ENCODE measurements at places on chromosomes 12 and 14. TPM values are rescaled to one million over a fixed set of nuclear protein-coding genes. Genes with fewer than 3 reads are reported as not detected.
A peak's percentile ranks its signal among the peaks of the same experiment; 100 is the strongest.

KRT71 gene
- not detected for total RNA-seq

GRCh38 chr14:46259536-46259935 lies 392.0 kb downstream of the RPL10L start:
- DNase-seq, result no peak

- DNase-seq, result peak; percentile 27
Measured at GRCh38 chr12:120012067-120012621, 23.1 kb downstream of the BICDL1 start.

GRCh38 chr12:129635021-129635685 lies 268.7 kb downstream of the TMEM132D start:
- no peak for DNase-seq

- DNase-seq, result no peak
Measured at GRCh38 chr12:94622475-94622874, 27.9 kb downstream of the TMCC3 start.

ALDH1L2 gene
- total RNA-seq, result 41.2 TPM

GRCh38 chr14:89283327-89284060 lies 133.5 kb downstream of the FOXN3 start:
- DNase-seq, result no peak

MMP19 gene
- 19.7 TPM for total RNA-seq

DNA sequence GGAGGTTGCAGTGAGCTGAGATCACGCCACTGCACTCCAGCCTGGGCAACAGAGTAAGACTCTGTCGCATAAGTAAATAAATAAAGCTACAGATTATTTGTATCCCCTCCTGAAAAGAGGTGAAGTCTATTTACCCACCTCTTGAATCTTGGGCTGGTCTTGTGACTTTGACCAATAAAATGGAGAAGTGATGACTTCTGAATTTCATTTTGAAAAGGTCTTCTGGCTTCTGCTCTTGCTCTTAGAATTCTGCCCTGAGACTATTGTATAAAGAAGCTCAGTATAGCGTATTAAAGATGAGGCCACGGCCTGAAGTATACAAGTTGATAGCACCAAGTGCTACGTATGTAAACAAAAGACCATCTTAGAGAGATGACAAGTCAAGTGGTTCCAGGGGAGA lies 88.3 kb upstream of the AMN1 start:
- no peak for DNase-seq

DBX2 gene
- total RNA-seq, result not detected

GRCh38 chr12:129202109-129202814 lies 349.0 kb downstream of the GLT1D1 start:
- DNase-seq, result no peak

ASIC1 gene
- total RNA-seq, result 1.6 TPM

GRCh38 chr14:41285186-41285748 lies 321.4 kb upstream of the LRFN5 start:
- no peak for DNase-seq

- no peak for DNase-seq
Measured at GRCh38 chr12:69435644-69436043, 34.5 kb upstream of the FRS2 start.

DNA sequence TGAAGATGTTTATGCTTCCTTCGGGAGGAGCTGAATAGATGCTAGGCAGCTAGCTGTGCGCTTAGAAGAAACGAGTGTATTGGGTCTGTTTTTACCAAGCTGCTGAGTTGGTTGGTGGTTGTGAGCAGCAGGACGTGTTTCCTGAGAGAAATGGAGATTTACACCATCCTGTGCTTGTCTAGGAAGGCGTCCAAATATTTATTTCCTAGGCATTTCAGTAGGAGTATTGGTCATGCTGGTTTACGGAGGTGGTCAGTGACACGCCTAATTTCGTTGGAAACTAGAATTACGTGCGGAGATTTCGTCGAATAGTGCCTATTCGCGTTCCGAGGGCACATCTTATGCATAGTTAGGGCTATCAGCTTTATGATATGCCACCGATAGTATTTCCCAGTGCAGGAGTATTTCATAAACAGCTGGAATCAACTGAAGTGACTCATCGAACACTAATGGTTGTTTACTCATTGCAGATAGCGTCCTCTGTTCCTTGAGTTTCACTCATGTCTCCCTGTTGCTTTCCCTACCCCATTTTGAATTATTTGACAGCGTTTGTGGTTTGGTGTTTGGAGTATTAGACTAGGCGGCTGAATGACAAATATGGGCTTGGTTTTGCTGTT lies 780 bp downstream of the TBC1D15 start:
- peak; percentile 71 for DNase-seq

- DNase-seq, result no peak
Measured at GRCh38 chr12:105750096-105750495, 388.7 kb downstream of the NUAK1 start.

NKX2-1 gene
- not detected for total RNA-seq

DNA sequence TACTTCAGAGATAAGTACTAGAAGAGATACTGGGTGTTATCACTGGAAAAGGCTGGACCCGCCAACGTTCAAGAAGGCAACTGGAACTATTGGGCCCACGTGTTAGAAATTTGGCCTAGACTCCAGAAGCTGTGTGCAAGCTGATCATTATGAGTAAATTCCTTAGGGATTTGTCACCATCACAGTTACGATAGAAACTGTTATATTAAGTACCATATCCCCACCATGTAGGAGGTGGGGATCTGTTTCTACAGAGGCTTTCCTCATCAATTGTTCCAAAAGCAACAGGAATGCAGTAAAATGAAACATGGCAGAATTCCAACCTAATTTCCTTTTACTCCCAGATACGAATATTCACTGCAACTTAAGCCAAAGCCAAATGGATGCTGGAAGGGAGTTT lies 170.7 kb downstream of the NOVA1 start:
- DNase-seq, result no peak

GRCh38 chr12:54360717-54361456 lies 3.4 kb downstream of the GPR84 start:
- peak; percentile 56 for DNase-seq

- no peak for DNase-seq
Measured at GRCh38 chr14:78847801-78848200, 677.6 kb downstream of the NRXN3 start.

DNA sequence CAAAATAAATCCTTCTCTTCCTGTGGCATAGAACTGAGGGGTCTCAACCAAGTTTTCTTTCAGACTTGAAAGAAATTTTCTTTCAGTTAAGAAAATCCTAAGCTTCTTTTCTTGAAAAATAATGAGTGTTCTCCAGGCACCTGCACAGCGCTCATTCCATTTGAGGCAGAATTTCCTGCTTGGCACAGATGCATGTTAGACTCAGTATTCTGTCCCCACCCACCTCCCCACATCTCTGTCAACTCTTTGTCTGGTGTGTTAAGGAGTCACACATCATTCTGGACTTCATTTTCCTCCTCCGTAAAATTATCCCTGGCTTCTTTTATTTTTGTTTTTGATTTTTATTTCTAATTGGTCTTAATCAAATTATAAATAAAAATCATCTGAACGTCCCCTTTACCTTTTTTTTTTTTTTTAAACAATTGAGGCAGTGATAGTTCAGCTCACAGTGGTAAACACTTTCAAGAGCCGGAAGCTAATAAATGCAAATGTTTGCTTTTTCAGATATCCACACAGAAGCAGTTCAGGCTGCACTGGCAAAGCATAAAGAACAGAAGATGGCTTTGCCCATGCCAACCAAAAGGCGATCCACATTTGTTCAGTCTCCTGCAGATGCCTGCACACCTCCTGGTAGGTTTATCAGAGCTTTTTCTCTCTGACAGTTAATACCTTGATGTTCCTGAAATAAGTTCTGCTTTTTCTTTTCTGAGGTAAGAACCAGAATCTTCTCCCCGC lies 104.0 kb upstream of the ATF1 start:
- no peak for DNase-seq

DNA sequence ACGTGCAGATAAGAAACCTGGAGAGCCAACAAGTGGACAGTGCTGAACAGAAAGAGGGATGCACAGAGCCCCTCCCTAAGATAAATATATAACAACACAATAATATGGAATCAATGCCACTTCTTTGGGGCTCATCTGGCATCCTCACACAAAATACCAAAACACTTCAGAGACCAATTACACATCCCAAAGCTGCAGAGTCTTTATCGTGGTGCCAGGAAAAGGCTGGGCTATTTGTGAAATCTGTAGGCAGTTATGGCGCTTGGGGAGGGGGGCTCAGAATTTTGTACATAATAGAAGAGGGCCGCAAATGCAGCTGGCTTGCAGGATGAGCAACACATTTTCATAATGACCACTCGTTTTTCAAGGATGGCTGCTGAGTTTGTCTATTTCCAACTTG lies 160.4 kb upstream of the NOS1 start:
- DNase-seq, result no peak

- no peak for DNase-seq
Measured at GRCh38 chr14:100147181-100147631, 12.2 kb downstream of the DEGS2 start.

FAM216A gene
- 26.3 TPM for total RNA-seq

GRCh38 chr14:95817271-95817670 lies 59.4 kb upstream of the TUNAR start:
- DNase-seq, result no peak

DNA sequence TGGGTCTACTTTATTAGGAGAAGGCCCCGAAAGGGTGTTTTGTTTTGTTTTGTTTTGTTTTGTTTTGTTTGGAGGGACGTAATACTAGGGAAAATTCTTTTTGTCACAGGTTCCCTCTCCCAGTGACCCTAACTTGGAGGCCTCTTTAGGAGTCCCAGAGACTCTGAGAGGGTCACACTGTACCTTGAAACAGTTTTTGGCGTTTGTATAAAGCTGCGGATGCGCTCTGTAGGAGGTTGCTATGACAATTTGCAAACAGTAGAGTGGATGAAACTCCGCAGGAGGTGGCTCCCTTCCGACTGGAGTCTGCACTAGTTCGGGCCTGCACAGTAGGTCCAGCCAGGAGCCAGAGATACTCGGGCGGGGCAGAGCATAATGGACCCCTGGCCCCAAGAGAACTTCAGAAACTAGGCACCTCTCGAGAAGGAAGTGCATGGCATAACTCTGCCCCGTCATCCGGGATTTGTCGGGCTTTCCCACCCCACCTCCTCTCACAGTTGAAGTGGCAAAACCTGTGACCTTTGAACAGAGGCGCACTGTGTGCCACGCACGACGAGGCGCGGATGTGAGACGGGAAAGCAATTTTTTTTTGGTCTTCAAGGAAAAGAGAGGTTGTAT lies 1.3 kb upstream of the DYRK2 start:
- no peak for DNase-seq

ZNF26 gene
- total RNA-seq, result 6.0 TPM

GRCh38 chr12:98374007-98374406 lies 141.4 kb upstream of the TMPO start:
- peak; percentile 4 for DNase-seq

GRCh38 chr14:90319173-90319572 lies 12.6 kb downstream of the NRDE2 start:
- peak; percentile 29 for DNase-seq

DNA sequence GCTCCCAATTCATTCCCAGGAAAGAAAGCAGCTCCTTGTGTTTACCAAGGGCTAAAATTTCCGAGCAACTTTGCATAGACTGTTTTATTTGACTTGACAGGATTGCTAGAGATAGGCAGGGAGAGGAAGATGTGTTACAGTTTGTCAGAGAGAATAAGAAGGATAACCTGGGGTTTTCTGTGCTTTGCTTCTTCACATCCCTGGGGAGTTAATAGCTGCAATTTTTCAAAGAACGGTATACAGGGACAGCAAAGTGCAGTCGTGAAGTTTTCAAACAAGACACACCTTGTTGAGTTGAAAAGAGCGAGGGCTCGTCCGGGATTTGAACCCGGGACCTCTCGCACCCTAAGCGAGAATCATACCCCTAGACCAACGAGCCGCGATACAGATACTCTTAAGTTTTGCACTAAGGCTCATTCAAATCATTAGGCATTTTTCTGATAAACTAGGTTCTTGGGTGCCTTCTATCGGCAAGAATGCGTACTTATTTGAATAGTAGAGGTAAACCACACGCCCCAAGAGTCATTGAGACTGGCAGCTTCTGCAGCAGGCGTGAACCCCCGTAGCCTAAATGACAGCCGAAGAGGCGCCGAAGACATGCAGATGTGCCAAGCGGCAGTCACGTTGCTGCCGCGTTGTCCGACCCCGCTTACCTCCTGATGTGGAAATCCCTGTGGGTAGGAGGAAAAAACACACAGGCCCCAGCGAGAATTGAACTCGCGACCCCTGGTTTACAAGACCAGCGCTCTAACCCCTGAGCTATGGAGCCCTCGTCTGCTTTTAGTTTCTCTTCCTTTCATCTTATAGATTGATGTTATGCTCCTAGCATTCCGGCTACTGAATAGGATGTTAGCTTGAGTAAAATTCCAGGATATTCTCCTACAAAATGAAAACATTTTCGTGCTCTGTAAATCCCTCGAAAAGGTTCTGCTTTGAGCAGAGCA lies 22.2 kb upstream of the RNASE12 start:
- peak; percentile 100 for DNase-seq

- no peak for DNase-seq
Measured at GRCh38 chr12:132065203-132065602, 78.9 kb downstream of the DDX51 start.

NUAK1 gene
- 31.7 TPM for total RNA-seq

- DNase-seq, result no peak
Measured at GRCh38 chr14:61140271-61140670, 140.9 kb downstream of the TMEM30B start.

SERPINA10 gene
- not detected for total RNA-seq

G2E3 gene
- 29.3 TPM for total RNA-seq

- DNase-seq, result peak; percentile 15
Measured at GRCh38 chr12:20493934-20494333, 125.6 kb downstream of the PDE3A start.
